Stimulated activated CD8-positive, alpha-beta memory T cell treated with anti-CD3 and anti-CD28 coated beads, Interleukin-4, amount 100 ng/mL, for 24 hours (primary cell): ENCODE measurements at places on chromosomes 13 and 19.

- no peak for DNase-seq
Observed at GRCh38 chr19:48819366-48819816, 8.6 kb upstream of the BCAT2 start.

DNA sequence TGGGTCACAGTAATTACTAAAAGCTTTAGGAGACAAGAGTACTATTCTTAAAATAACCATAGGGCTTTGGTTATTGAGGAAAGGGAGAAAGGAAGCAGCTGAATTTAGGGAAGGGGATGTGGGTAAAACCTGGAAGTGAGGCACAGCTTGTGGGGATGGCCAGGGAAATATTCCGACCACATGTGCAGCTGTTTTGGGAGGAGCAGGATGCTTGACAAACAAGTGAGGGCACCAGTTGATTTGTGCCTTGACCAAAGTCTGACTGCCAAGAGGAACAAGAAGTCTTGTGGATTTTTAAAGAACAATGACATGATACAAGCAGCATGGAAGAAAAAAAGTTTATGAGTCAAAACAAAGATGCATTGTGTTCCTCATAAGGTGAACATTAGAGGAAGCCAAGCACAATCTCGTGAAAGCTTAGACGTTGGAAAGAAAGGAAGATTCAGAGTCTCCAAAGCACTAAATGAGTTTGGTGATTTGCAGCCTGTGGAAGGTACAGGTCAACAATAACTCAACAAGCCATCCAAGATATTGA is 108.5 kb upstream of the GPC6 start:
- no peak for DNase-seq

GRCh38 chr13:112249644-112250610 is 126.2 kb upstream of the SPACA7 start:
- no peak for DNase-seq

- DNase-seq: no peak
Observed at GRCh38 chr13:95797016-95797415, 120.1 kb downstream of the DNAJC3 start.

GRCh38 chr19:14761607-14762006 is 16.8 kb downstream of the ADGRE2 start:
- no peak for DNase-seq

DNA sequence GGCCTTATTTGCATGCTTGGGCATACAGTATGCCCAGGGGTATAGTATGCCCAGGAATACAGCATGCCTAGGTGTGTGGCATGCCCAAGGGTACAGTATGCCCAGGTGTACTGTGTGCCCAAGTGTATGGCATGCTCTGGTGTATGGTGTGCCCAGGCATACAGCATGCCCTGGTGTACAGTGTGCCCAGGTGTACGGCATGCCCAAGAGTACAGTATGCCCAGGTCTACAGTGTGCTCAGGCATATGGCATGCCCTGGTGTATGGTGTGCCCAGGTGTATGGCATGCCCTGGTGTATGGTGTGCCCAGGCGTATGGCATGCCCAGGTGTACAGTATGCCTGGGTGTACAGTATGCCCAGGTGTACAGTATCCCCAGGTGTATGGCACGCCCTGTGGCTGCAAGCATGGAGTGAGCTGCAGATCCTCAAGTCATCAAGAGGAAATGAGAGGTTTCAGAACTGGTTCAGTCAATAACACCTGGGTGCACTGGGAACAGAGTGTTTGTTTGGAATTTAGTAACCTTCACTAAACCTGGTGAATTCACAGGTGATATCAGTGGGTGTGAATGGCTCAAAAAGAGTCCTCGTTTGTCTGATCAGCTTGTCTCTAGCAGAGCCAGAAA is 7.8 kb upstream of the C13orf42 start:
- no peak for DNase-seq

DNA sequence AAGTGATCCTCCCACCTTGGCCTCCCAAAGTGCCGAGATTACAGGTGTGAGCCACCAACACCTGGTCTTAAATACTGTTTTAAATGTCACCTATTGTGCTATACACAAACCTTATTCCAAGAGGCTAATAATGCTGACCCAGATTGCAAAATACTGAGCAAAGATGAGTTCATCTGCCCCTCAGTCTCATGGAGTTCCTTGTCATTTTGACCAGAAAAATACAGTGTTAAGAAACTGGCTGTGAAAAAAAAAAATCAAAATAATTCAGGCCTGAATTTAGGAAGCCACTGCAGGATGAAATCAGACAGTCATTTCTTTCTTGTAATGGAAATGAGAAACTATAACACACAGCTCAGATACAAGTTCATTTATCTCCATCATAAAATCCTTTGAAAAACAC is 59.9 kb downstream of the TBC1D4 start:
- DNase-seq: no peak

DNA sequence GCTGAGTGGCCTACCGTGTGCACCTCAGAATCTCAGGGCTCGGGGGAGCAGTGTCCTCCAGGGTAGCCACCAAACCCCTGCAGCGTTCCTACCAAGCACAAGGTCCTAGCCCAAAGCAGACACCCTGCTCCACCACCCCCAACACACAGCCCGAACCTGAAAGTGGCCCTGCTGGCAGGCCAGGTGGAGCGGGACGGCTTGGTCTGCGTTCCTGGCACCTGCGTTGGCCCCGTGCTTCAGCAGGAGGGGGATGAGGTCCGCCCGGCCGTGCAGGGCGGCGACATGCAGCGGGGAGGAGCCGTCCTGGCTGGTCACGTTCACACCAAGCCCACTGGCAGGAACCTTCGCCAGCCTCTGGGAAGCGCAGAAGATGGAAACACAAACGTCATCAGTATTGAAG is 26.5 kb downstream of the PDCD5 start:
- no peak for DNase-seq

- DNase-seq: no peak
Observed at GRCh38 chr19:5814852-5815246, 10.0 kb downstream of the NRTN start.

DNA sequence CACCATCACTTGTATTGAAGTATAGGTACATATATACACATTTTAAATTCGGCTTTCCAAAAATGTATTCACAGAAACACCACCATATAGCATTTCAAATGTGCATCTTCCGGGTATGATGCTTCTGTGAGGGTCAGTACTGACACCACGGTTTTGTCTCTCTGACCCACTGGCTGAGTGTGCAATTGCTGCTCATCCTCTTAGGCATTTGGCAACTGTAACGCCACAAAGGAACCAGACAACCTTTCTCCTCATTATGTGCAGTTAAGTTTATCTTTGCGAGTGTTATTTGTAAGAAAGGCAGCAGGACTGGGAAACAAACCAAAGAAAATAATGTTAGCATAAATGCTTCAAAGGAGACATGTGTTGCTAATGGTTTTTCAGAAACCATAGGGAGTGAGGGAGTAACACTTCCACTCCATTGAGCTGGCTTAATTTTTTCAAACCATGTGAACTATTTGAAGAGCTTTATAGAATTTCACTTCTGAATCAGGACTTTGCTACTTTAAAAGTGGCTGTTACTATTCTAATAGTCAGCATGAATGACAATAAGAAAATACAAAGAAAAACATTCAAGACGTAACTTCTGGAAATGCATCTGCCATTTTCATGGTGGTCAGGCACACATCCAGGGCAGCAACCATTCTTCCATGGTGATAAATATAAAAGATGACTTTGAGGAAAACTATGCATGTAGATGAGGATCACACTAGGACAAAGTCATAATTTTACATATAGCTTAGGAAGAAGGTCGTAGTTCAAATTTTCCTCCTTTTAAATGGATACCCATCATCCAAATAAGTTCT is 423.3 kb downstream of the MZT1 start:
- no peak for DNase-seq

DNA sequence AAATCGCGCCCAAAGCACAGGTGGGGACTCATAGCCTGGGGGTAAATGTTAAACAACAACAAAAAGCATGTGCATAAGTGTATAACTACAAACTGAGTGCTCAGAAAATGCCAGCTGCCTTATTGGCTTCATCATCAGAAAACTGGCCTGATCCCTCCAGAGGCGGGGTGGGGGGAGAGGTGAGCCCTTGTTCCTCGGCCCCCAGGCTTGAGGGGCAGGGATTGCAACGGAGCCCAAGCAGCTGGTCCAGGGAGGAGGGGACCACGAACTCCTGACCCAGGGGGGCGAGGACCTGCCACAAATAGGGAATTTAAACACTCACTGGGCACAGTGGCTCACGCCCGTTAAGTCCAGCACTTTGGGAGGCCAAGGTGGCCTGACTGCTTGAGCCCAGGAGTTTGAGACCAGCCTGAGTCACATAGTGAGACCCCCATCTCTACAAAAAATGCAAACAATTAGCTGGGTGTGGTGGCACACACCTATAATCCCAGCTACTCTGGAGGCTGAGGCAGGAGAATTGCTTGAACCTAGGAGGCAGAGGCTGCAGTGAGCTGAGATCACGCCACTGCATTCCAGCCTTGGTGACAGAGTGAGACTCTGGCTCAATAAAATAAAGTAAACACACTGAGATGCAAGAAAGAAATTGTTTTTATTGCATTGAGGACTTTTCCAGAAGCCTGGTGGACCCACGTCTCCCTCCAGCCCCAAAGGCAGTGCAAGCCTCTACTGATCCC is 8.7 kb downstream of the SIRT6 start:
- no peak for DNase-seq

- no peak for DNase-seq
Observed at GRCh38 chr19:38670921-38671398, 23.5 kb downstream of the ACTN4 start.

DNA sequence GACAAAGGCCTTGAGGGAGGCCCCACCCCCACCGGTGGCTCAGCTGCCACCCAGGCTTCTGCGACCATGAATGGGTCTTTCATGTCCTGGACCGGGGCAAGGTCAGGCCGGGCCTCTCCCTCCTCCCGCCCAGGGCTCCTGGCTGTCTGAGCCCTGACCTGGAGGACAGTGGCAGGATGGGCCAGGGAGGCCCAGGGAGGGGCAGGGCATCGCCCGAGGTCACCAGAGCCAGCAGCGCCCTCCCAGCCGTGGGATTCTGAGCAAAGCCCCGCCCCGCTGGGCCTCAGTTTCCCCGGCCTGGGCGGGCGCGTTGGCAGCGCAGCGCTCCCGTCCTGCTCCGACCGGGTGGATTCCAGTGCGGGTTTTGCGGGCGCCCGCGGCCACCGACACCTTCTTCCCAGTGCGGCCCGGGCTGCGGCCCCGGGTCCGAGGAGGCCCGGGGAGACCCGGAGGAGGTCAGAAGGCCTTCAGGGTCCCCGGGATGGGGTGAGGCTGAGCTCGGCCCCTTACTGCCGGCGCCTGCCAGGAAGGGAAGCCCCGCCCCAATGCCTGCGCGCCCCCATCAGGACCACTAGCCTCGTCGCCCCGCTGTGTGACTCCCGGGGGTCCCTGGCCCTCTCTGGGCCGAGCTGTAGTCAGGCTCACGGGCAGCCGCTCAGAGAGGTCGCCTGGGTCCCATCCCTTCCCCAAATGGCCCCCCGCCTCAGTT is 24.6 kb upstream of the SEMA6B start:
- no peak for DNase-seq

DNA sequence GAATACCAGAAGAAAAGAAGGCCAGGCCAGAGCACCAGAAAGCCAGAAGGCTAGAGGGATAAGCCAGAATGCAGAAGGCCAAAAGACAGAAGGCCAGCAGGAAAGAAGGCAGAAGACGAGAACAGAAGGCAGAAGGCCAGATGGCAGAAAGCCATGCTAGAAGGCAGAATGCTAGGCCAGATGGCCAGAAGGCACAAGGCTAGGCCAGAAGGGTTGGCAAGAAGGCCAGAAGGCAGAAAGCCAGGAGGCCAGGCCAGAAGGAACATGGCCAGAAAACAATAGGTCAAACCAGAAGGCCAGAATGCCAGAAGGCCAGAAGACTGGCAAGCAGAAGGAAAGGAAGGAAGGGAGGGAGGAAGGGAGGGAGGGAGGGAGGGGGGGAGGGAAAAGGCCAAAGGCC is 188.8 kb downstream of the TUBA3C start:
- DNase-seq: no peak

DNA sequence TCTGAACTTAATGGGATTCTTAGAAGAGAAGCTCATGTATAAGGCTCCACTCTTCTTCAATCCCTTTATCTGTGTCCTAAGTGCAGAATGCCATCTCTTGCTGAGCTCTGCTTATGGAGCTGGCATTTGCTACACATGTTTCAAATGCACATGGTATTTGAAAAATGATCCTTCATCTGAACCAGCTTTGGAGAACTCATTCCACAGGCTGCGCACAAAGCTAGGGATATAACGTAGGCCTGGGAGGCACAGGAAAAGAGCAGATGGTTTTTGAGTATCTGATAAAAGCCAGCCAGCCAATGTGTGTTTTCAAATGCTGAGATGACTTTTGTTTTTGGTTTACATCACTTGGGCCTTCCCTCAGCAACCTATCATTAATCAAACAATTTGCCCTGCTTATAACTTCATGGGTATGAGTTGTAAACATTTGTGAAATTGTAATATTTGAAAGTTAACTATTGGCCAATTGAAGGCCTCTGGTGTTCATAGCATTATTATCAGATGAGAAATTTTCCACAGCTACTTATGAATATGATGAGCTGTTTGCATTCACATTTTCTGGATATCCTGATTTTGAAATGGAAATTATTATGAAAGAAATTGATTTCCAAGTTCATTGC is 729.0 kb downstream of the FGF9 start:
- no peak for DNase-seq

DNA sequence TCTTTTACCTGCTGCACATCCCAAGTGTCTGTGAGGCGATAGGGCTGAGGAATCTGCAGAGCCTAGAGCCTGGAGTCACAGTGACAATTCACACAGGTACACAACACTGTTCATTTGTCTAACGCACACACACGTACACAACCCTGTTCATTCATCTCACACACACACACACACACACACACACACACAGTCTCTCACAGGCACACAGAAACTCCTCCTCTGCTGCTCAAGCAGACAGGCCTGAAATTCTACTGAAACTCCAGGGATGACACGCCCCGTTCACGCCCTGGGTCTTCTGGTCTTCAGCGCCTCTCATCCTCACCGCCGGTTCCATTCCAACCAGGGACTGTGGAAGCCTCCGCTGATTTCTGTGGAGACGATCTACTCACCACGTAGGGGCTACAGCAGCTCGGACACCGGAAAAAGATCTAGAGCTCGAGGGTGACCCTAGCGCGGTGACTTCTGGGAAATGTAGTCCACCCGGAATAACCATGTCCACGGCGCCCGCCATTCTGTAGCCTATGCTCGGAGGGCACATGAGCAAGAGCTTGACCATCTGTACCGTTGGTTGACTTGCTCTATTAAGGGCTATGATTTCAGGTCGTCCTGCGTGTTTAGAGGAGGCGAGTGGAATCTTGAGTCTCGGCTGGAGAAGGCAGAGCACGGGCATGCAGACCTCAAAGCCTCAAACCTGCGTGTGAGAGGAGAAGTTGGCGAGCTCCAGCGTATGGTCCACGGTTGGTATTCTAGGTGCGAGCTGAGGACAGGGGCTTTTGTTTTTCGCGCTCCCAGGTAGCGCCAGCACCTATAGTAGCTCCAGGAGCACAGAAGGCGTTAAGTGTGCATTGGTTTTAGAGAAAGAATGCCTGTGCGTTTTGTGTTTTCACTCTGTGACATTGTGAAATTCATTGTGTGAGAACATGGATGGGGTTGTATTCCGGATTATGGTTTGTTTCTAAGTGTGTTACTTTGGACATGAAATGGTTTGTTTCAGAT is 33.4 kb downstream of the ZNF45 start:
- peak; percentile 60 for DNase-seq

- DNase-seq: peak; percentile 10
Observed at GRCh38 chr19:6161271-6161850, 25.9 kb downstream of the ACSBG2 start.

- no peak for DNase-seq
Observed at GRCh38 chr13:95315752-95316151, 14.5 kb upstream of the ABCC4 start.

- no peak for DNase-seq
Observed at GRCh38 chr19:30172613-30173242, 199.5 kb upstream of the ZNF536 start.

- DNase-seq: no peak
Observed at GRCh38 chr19:34669305-34669704, 7.7 kb downstream of the SCGB2B2 start.

GRCh38 chr13:36912973-36913372 is 7.1 kb downstream of the SMAD9 start:
- DNase-seq: no peak
